ENCODE measurements at places on chromosomes 11 and 22. TPM values are rescaled to one million over a fixed set of nuclear protein-coding genes. Genes with fewer than 3 reads are reported as not detected.

KCNJ11 gene
- total RNA-seq, result 3.3 TPM

- H3K27ac ChIP-seq, result no peak overlapping the region
- no peaks in the 10 kb centered on the region for H3K36me3 ChIP-seq
- H3K4me1 ChIP-seq, result no peaks in the 10 kb centered on the region
- peak; percentile 12 for DNase-seq
These were observed 18.4 kb upstream of the OR4C5 start for GRCh38 chr11:48384670-48385069.

GRCh38 chr11:41403458-41403857 is 56.0 kb downstream of the LRRC4C start:
- no peaks in the 10 kb centered on the region for H3K4me1 ChIP-seq
- no peak for DNase-seq
- H3K4me3 ChIP-seq, result no peak overlapping the region
- no peaks in the 10 kb centered on the region for H3K27me3 ChIP-seq
- H3K27ac ChIP-seq, result no peak overlapping the region
- no peaks in the 10 kb centered on the region for H3K36me3 ChIP-seq

GRCh38 chr22:23220485-23221350 is 40.4 kb downstream of the BCR start:
- H3K36me3 ChIP-seq, result peaks cover 5% of the 10 kb centered on the region
- no peak for DNase-seq
- H3K27ac ChIP-seq, result peak overlapping the region; percentile 6
- H3K27me3 ChIP-seq, result no peaks in the 10 kb centered on the region

DNA sequence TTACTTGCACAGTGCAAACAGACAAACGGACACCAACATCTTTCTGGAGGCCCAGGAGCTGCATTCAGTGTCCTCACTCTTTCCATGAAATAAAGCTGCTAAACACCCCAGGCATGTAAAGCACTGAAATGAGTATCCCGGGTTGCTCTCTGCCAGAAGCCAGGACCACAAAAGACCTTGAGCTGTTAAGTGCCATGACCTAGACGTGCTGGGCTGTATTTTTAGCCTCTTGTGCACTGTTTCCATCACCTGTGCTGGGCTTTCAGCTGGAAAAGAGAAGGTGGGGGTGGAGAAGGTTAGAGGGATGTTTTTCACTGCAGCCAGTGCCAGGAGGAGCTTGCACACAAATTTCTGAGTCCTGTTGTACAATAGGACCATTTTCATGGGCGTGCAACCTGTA is 3.4 kb upstream of the KREMEN1 start:
- no peak overlapping the region for H3K4me3 ChIP-seq
- DNase-seq, result no peak
- peaks cover 34% of the 10 kb centered on the region for H3K4me1 ChIP-seq
- H3K36me3 ChIP-seq, result no peaks in the 10 kb centered on the region

DNA sequence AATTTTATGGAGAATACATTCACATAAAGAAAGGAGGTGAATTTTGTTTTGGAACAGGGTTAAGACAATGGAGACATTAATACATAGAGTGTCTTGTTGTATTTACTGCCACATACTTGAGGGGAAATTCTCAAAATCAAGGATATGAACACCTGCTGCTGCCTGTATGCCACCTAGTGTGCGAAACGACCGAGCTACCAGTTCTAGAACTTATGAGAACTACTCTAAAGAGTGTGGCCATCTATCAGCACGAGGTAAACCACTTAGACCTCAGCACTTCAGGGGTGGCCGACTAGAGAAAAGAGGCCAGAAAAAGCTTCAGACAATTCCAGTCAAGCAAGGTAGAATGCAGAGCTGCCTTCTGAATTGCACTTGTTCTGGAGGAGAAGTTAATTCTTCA is 1.5 kb upstream of the AGBL2 start:
- no peak overlapping the region for H3K4me3 ChIP-seq
- no peak overlapping the region for H3K27ac ChIP-seq
- no peaks in the 10 kb centered on the region for H3K27me3 ChIP-seq
- H3K36me3 ChIP-seq, result peaks cover 51% of the 10 kb centered on the region
- DNase-seq, result no peak
- H3K4me1 ChIP-seq, result no peaks in the 10 kb centered on the region

- no peaks in the 10 kb centered on the region for H3K27me3 ChIP-seq
- no peak overlapping the region for H3K4me3 ChIP-seq
- no peak for DNase-seq
- peaks cover 12% of the 10 kb centered on the region for H3K4me1 ChIP-seq
- no peaks in the 10 kb centered on the region for H3K36me3 ChIP-seq
- peak overlapping the region; percentile 30 for H3K27ac ChIP-seq
These were observed 48.4 kb downstream of the DBX1 start for GRCh38 chr11:20111871-20112270.
